ENCODE measurements at places on chromosomes 7 and 10.

DNA sequence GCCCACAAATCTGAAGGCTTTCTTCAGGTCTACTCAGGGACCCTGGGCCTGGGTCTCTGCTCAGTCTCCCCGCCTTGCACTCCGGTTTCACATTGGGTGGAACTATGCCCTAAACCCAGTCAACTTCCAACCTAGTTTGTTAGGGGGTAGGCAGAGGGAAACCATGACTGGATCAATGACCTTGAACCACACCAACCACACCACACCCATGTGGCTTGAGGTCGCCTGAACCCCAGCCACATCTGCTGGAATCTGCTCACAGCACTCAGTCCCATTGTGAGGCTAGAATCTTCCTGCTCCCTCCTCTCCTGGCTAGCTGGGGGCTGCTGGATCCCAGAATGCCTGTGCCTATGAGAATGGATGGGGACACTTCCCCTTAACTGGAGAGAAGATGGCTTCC, 17.9 kb downstream of the RFC2 start:
- DNase-seq, result no peak

DNA sequence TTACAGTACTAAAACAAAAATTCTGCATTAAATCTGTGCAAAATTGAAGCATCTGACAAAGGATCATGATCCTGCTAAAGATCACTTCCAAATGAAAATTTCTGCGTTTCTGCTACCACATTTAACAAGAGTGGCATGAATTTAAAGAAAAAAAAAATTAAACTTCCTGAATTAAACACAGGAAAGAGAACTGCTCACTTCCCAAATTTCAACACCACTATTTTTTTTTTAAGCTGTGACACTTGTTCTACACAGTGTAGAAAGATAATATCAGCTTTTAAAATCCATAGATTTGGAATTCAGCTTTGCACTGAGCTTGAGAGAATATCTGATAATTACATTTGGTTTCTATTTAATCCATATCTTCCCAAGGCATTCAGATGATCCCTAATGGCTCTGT, 73.6 kb downstream of the EPC1 start:
- no peak for DNase-seq

DNA sequence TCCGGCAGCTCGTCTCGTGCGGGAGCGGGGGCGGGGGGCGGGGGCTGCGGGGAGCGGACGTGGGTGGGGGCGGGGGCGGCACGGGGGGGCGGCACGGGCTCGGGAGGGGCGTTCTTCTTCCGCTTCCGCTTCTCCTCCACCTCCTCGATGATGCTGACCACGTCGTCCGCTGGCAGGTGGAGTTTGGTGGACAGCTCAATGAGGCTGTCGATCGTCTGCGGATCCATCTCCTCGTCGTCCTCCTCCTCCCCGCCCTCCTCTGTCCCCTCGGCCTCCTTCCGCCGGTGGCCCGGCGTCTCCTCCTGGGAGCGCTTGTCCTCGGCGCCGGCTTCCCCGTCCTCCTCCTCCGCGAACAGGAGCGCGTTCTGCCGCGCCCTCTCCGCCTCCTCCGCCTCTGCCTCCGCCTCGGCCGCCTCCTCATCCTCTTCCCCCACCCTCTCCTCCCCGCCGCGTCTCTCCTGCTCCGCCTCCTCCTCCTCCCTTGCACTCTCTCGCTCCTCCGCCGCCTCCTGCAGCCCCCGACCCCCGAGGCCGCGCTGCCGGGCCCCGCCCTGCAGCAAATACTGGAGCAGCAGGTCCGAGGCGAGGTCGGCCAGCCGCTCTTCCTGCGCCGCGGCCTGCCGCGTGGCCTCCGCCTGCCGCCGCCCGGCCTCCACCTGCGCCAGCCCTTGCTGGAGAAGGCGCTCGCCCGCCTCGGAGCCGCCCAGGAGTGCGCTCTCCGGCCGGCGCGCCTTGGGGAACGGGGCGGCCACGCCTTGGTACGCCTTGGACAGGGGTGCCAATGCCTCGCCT, 1.9 kb downstream of the VGF start:
- peak; percentile 58 for DNase-seq

- DNase-seq, result no peak
Observed at GRCh38 chr10:102501201-102502028, 1.1 kb downstream of the ACTR1A start.

DNA sequence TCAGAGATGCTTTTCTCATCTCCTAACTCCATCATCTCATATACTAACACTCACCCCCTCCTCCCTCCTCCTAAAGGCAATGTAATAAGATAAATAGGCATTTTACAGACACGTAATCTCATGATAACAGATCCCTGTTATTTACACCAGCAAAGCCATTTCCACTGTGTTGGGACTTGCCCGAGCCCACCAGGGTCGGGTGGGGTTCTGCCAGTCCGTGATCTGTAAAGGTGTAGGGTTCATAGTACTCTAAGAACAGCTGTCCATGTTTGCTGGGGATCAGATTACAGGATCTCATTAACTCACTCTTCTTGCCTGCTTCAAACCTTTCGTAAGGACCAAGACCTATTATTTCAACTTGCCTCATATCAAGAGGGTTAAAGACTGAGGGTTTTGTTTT, 172.4 kb downstream of the FZD1 start:
- no peak for DNase-seq

DNA sequence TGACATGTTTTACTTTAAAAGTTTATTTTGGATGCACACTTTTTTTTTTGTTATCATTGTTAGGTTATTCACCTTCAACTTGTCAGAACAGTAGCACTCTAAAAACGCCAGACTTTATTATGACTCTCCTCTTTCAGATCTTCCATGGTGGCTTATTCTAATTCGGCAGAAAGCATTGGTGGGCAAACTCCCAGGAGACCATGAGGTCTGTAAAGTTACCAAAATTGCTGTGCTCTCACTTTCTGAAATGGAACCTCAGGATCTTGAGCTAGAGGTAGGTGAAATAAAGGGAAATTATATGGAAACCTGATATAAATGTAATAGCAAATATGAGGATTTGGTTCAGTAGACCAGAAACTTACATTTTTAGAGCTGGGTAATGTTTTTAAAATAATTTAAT, 55.6 kb downstream of the INPP5F start:
- no peak for DNase-seq

DNA sequence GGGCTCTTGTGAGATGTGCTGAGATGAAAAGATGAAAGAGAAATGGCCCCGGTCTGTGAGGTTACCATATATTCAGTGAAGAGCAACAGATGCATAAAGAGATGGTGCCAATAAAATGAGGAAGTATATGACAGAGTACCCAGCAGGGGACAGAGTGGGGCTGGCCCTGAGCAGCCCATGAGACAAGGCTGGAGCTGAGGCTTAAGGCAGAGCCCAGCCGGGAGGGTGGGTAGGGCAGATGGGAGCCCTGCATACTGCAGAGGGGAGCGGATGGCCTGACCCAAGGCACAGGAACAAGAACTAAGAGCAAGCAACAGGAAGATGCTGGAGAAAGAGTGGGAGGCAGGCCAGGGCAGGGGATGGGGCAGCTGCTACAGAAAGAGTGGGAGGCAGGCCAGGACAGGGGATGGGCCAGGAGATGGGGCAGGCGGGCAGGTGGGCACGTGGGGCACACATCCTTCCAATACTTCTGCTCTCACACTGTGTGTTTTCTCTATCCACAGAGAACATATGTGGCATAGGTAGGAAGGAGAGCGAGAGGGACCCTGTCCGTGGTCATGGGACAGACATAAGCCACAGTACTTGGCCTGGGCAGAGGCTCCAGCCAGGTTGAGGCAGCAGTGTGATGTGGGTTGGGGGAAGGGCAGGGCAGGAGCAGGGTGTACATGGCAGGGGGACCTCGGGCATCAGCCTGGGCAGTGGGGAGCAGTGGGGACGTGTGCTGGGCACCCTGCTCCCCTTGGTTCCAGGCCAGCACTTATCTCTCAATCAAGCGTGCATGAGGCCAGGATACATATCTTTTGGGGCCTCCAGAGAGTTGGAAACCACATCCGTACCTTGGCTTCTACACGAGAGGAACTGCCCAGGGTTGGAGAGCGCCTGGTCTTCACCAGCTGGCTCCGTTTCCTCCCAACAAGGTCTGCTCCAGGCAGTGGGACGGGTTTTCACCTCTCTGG, 91.6 kb upstream of the IKZF1 start:
- no peak for DNase-seq

DNA sequence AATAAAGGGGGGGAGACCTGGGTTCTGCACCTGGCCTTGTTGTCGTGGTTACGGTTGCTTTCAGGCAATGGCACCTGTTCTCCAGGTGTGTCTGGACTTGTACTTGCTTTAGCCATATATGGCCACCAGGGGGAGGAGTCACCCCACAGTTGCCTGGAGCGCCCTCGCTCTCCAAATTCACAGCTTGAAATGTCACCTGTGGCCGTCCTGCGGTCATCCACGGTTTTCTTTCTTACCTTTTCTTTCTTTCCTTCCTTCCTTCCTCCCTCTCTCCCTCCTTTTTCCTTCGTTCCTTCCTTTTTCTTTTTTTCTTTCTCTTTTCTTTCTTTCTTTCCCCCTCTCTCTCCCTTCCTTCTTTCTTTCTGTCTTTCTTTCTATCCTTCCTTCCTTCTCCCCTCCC, 157.2 kb upstream of the ZNF92 start:
- peak; percentile 51 for DNase-seq

DNA sequence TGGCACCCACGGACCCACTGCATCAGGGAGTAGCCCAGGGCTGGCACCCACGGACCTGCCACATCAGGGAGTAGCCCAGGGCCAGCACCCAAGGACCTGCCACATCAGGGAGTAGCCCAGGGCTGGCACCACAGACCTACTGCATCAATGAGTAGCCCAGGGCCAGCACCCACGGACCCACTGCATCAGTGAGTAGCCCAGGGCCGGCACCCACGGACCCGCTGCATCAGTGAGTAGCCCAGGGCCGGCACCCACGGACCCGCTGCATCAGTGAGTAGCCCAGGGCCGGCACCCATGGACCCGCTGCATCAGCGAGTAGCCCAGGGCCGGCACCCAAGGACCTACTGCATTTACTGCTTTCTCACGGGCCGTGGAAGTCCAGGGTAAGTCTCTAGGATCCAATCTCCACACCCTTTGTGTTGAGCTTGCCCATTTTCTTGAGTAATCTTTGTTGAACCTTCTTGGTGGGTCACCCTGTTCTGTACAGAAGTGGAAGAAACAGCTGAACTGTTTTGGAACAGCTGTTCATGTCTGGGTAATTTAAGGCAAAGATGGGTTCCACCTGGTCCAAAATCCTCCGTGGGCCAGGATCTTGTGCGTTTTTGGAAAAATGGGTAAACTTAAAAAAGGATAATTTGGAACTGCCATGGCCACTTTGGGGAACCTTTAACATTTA, 69.0 kb downstream of the VIPR2 start:
- DNase-seq, result no peak

GRCh38 chr10:22630234-22631174, 83.9 kb downstream of the PIP4K2A start:
- DNase-seq, result peak; percentile 7

Measured in H4 (cell line).